M059J (cell line): ENCODE measurements at places on chromosomes 4 and X.

DNA sequence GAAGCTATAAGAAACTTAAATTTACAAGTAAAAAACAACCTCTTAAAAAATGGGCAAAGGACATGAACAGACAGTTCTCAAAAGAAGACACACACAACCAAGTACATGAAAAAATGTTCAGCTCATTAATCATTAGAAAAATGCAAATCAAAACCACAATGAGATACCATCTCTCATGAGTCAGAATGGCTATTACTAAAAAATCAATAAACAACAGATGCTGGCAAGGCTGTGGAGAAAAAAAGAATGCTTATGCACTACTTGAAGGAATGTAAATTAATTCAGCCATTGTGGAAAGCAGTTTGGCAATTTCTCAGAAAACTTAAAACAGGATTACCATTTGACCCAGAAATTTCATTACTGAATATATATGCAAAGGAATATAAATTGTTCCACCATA is 666.3 kb upstream of the GRIA3 start:
- DNase-seq = peak; percentile 70

DNA sequence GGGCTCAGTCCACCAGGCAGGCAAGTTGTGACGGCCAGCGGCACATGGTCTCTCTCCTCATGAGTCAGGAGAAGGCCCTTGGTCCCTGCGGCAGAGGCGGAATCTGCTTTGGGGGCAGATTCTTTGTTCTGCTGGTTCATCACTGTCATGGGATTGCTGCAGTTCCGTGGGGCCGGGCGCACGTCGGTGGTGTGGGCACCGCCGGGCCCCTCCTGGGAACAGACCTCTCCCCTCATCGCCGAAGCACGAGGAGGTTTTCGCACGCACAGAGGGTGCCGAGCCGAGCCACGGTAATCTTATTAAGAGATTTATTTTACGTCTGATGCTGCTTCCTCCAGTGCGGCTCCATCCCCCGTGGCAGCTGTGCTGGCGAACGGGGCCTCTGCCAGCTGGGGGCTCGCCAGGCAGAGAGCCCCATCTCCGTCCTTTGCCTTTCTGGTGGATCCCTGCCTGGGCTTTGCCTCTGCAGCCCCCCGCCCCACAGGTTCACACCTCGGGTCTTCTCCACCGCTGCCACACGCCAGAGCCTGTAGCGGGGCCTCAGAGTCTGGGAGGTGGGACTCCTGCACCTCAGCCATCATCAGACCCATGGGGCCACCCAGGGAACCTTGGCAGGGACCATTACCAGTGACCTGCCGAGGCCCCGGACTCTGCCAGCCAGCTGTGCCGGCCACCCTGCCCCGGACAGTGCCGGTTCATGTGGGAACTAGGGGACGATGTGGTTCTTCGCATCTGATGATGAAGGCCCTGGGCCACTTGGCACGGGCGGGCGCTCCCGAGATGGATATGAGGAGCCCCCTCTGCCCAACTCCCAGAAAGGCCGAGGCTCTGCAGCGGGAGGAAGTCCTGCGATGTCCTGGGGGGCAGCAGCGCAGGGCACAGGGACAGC is 86.7 kb upstream of the NKX1-1 start:
- no peak for DNase-seq

GRCh38 chr4:186148336-186148975 is 42.9 kb upstream of the CYP4V2 start:
- DNase-seq = no peak

GRCh38 chr4:122712782-122713181 is 19.7 kb upstream of the BBS12 start:
- peak; percentile 40 for DNase-seq

DNA sequence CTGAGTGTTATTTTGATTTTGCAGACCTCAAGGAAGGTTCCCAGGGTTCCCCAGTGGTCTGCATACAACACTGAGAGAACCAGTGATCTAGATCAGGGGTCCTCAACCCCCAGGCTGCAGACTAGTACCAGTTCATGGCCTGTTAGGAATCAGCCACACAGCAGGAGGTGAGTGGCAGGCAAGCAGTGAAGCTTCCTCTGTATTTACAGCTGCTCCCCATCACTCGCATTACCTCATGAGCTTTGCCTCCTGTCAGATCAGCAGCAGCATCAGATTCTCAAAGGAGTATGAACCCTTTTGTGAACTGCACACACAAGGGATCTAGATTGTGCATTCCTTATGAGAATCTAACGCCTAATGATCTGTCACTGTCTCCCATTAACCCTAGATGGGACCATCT is 28.5 kb downstream of the EDNRA start:
- DNase-seq = no peak

DNA sequence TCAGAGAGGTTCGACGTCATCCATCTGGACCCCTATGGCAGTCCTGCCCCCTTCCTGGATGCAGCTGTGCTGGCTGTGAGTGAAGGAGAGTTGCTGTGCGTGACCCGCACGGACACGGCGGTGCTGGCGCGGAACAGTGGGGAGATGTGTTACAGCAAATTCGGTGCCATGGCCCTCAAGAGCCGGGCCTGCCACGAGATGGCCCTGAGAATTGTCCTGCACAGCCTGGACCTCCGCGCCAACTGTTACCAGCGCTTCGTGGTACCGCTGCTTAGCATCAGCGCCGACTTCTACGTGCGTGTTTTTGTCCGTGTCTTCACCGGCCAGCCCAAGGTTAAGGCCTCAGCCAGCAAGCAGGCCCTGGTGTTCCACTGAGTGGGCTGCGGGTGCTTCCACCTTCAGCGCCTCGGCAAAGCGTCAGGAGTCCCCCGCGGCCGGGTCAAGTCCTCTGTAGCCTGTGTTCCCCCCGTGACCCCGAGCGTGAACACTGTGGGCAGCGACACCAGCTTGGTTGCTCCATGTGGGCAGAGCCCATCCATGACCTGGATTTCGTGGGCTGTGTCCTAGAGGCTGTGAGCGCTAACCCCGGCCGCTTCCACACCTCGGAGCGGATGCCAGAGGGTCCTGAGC is 186.7 kb upstream of the SLITRK2 start:
- no peak for DNase-seq

DNA sequence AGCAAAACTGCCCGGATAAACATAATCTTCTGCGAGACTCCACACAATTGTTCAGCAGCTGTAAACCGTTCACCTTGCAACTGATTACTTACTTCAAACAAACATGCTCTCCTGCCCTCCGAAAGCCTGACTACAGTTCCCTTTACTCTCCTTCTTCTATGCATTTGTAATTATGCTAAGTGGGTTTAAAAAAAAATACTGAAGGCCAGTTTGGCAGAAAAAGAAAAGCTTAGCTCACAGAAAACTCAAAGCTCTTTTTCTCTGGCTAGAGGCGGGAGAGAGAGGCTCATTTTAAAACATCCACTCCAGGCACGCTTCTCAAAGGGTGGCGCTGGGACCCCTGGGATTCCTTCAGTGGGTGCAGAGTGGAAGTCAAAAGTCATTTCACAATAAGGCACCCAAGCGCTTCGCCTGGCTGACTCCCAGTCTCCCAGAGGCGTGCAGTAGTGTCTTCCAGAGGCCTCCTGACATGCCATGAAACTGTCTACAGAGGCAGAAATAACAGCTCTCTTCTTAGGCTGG is 1.9 kb downstream of the DHRSX start:
- DNase-seq = no peak

DNA sequence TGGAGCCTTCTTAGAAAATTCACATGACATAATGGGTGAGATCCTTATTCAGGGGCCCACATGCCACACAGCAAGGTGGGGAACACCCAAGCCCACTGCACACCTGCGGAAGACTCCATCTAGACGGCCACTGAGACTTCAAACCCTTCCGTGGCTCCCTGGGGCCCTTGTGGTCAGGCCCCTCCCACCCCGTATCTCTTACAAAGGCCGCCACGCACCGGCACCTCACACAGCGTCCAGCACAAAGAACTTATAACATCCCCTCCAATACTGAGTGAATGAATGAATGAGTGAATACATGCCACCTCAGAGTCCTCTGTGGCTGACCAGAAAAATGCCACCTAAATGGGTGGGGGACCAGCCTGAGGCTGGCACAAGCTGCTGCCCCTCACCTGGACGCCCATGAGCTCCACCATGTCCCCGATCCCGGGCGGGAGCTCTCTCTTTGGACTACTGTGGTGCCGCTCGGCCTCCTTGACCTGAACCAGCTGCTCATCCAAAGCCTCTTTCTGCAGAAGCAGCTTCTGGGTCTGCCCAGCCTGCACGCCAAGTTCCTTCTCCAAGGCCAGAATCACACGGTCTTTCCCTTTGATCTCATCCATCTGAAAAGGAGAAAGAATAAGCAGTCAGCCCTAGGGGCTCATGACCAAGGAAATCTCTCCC is 66.9 kb upstream of the C4orf50 start:
- DNase-seq = no peak

- no peak for DNase-seq
These were observed 78.6 kb downstream of the CAMK2D start for GRCh38 chr4:113682730-113683537.

- DNase-seq = no peak
These were observed 419.1 kb upstream of the KLHL4 start for GRCh38 chrX:87098477-87098876.

- no peak for DNase-seq
These were observed 14.2 kb upstream of the C1QTNF7 start for GRCh38 chr4:15413623-15414019.

- no peak for DNase-seq
These were observed 392.0 kb downstream of the UBE2NL start for GRCh38 chrX:144275843-144276242.

GRCh38 chr4:14180983-14181601 is 553.6 kb upstream of the BOD1L1 start:
- peak; percentile 64 for DNase-seq

DNA sequence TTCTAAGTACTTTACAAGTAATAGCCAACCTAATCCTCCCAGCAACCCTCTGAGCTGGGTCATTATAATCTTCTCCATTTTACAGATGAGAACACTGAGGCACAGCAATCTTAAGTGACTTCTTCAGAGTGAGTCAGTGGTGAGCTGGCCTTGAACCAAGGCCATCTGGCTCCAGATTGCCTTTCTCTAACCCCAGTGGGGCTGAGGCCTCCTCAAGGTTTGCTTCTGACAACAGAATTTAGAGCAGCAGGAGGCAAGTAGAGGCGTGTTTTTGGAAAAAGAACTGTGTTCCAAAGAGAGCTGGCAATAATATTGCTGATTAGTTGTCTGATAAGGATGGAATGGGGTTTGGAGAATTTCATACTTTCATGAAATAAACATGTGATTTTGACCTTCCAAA is 41.2 kb downstream of the PIR start:
- no peak for DNase-seq

DNA sequence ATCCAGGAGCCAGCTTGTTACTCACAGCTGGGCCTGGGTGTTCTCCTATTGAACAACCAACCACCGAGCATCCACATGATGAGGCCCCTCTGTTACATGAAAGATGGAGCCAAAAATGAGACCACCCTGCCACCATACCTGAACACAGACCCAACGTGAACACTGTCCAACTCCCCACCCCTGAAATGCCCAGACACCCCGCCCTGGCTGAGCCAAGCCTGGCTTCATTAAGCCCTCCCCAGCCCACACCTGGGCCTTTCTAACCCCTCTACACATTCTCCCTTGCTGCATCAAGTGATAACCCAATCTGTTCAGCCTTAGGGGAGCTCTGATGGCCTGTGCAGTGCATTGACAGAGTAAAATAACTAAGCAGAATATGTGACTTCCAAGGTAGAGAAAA is 80.7 kb downstream of the EVC start:
- no peak for DNase-seq

DNA sequence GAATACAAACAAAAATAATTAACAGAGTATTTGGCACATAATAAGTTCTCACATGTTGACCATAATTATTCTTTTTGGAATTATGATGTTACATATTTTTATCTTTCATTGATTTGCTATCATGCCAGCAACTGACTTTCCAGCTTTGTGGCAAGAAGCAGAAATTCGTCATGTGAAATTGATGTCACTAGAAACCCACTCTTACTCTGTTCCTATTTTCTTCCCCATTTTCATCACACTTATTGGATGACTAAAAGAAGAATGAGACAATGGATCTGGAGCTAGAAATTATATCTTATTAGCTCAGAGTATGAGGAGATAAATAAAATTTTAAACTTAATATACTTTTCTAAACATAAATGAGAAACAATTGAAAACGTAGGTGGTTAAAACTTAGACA is 31.9 kb downstream of the EGF start:
- DNase-seq = no peak

- no peak for DNase-seq
These were observed 838.4 kb upstream of the INTU start for GRCh38 chr4:126794363-126794762.

DNA sequence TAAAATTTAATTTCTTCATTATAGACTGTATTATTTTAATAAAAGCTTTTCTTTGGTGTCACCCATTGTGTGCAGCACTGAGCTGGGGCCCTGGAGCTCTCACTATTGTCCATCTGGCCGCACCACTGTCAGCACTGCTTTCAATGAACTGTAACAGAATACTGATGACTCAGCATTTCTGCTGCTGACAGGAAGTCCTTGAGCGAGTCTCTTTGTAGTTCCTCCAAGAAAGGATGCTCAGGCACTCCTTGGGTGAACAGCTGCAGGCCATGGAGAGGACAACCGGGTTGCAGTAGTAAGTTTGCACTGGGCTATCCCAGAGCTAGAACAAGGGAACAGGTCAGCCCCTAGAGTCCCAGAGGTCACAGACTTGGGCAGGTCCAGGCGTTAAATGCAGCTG is 81.6 kb downstream of the SORBS2 start:
- DNase-seq = peak; percentile 34

DNA sequence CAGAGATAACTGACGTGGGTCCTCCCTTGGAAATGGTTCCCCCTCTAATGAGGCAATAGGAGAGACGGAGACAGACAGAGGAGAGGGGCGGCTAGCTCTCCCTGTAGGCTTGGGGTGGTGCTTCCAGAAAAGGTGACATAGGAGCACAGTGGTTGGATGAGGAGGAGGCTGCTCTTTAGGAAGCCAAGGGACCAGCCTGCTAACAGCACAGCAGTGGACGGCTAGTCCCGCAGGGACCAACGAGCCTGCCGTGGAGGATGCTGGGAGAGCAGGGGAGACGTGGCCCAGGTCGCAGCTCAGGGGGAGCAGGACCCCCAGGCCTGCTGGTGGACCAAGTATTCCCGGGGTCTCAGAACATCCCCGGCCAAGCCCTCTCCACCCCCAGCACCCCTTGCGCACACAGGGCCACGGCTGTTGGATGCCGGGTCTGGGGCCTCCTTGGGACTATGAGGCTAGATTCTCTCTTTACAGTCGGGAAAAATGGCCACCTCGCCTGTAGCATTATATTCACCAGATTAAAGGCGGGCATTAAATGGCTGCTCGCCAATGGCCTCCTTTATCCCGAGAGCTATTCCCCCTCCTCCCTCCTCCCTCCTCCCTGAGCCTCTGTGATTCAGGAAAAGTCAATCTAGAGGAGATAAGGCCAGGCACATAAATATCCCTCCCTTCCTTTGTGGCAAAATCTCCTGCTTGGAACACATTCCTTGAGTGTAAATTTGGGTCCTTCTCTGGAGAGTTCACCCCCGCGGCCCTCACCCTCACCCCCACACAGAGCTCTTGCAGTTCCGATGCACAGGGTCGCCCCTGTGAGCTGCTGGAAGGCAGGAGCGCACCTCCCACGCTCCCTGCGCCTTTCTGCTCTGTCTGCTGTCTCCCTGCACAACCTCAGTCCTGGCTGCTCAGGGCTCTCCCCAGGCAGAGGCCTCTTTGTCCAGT is 30.5 kb upstream of the NSG1 start:
- no peak for DNase-seq
